ENCODE measurements at places on chromosomes 7 and 10.

GRCh38 chr10:60429084-60429849, 39.6 kb upstream of the ANK3 start:
- DNase-seq, result no peak

GRCh38 chr7:112112822-112113255, 93.4 kb downstream of the DOCK4 start:
- no peak for DNase-seq

DNA sequence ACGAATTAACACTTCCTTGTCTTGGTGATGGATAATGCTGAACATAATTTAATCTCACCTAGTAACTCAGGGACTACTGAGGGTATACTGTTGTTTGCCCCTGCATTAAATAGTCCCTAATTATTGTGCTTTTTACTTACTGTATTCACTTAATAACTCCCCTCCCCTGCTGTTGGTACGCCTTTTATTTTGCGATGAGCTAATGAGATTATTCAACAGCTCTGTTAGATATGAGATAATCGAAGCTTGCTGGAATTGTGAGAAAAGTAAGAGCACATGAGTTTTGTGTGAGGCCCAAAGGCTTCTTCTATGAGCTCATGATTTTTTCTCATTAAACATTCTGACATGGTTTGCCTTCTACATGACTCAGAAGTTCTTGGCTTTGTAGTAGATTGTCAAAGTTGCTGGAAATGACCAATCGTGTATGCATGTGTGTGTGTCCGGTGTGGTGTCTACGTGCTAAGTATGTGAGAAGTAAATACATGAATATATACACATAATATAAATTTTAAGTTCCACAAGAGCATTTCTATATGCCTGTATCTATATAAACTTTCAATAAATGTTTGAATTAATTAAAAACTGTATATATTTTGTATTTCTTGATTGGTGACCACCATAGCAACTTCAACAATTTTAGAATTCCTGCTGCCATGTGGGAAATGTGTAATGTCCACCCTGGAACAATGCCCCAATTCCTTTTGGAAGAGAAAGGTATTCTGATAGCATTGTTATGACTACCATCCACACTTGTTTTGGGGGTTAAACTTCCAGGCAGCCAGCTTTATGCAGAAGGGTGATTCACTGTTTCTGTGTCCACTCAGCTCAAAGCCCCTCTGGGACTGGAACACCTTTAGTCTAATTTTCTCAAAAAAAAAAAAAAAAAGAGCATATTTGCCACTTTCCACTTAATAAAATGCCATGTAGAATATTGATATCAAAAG, 106.2 kb downstream of the SAMD9 start:
- no peak for DNase-seq

DNA sequence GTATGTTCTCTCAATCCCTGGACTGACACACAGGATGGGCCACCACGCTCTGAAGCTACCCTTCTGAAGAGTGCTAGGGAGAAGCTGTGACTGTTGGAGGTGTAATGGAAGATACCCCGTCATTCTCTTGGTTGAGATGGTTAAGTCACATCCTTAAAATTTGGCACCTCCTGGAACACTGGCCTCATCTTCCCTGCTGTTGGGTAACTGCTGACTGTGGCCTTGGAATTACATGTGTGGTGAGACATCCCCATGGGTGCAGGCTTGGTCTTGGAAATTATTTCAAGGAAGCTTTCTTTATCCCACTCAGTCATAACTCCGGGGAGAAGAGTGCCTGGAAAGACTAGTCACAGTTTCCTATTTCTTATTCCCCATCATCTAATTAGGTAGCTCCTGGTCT, 62.0 kb downstream of the LRMDA start:
- DNase-seq, result no peak

GRCh38 chr7:158810846-158811245, 18.5 kb downstream of the ESYT2 start:
- no peak for DNase-seq

All from NCI-H774 (cell line).